ENCODE measurements at places on chromosomes 13 and 19. TPM values are rescaled to one million over a fixed set of nuclear protein-coding genes. Genes with fewer than 3 reads are reported as not detected.

Gene NLRP5
- total RNA-seq: not detected

DNA sequence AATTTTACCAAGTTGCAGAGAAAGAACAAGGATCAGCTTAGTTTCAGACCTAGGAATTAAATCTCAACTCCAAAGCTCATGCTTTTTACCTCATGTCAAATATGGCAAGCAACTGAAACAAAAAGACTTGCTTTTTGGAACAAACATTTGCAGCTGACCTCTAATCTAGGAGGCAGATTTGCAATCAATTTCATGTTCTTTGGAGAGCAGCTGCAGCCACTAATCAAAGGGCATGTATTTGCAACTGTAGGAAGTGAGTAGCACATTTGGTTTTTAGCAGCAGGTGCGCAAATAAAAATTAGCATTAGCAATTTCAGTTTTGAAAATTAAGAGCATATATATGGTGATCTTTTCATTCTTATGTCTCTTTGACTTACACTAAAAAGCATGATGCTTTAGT is 459.3 kb upstream of the SLC10A2 start:
- no peak overlapping the region for H3K4me3 ChIP-seq
- no peak for DNase-seq
- H3K27me3 ChIP-seq: no peaks in the 10 kb centered on the region
- no peaks in the 10 kb centered on the region for H3K36me3 ChIP-seq
- H3K27ac ChIP-seq: no peak overlapping the region
- H3K4me1 ChIP-seq: no peaks in the 10 kb centered on the region

DNA sequence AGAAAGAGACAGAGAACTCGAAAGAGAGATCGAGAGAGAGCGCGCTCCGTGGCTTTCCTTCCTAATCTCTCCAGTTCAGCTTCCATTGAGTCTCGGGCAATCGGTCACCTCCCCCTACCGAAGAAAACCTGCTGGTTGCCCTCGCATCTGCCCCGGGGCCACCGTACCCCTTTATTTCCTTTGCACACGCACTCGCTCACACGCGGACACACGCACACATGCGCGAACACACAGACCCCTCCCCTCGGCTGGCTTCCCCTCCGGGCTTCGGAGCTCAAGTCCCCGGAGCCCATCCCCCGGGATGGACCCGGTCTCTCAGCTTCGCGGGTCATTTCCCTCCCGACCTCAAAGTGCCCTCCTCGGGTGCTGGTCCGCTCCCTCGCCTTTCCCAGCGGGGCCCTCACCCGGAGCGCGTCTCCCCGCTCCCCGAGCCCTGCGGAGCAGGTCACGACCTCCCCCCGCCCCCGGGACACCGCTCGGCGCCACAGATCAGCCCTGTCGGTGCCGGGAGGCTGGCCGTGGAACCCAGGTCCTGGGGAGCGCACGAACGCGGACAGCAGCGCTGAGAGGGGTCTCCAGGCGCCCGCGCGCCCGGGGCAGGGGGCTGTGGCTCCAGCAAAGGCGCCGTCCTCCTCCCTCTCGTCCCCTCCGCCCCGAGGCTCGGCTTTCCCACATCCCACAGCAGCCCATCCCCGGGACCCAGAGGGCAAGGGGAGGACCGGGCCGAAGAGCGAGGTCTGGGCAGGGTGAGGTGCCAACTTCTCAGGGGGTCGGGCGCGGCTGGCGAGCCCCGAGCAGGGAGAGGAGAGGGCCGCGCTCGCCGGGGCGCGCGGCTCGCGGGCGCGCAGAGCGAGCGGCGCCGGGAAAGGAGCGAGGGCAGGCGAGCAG is 1.8 kb downstream of the DACH1 start:
- peak; percentile 70 for DNase-seq
- no peaks in the 10 kb centered on the region for H3K36me3 ChIP-seq
- H3K4me3 ChIP-seq: peak overlapping the region; percentile 75
- peak overlapping the region; percentile 69 for H3K27ac ChIP-seq
- H3K27me3 ChIP-seq: peaks cover 76% of the 10 kb centered on the region

- no peak for DNase-seq
- no peaks in the 10 kb centered on the region for H3K36me3 ChIP-seq
- no peak overlapping the region for H3K27ac ChIP-seq
- no peaks in the 10 kb centered on the region for H3K4me1 ChIP-seq
- no peak overlapping the region for H3K4me3 ChIP-seq
- no peaks in the 10 kb centered on the region for H3K27me3 ChIP-seq
Observed at GRCh38 chr13:47025791-47026447, 129.1 kb upstream of the HTR2A start.

DNA sequence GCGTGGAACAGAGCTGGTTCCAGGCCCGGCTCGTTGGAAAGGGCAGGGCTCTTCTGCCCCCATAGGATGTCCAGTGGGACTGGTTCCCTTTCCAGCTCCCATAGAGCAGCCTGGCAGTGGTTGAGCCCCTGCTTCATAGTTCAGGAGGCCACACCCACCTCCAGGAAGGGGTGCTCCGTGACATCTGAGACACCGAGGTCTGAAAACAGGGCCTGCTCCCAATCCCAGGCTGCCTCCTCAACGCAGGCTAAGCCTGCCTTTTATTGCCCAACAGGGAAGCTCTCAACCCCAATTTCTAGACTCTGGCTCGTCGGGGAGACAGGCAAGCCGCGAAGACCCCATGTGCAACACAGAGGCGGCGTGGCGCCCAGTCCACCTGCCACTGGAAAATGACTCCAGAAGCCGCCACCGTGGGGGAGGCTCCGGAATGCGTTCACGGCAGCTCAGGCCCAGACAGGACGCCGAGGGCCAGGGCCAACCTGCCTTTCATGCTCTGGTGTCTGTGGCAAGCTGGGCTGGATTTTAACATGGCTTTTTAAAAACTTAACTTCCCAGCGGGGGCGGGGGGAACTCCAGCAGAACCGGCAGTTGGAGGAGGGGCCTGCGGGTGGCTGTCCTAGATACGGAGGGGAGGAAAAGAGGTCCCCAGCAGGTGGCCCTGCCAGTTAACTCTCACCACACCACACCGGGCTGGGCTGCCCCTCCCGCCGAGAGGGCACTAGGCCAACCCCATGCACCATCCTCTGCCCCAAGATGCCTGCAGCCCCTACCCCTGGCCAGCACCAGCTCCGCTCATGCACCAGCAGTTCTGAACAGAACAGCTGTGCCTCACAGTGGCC is 17.9 kb upstream of the TINCR start:
- peaks cover 43% of the 10 kb centered on the region for H3K36me3 ChIP-seq
- DNase-seq: peak; percentile 74
- no peak overlapping the region for H3K4me3 ChIP-seq
- H3K27ac ChIP-seq: peak overlapping the region; percentile 57
